ENCODE measurements at places on chromosomes 16 and 17.

- no peak for DNase-seq
These were observed 572.1 kb upstream of the PSMD7 start for GRCh38 chr16:73724503-73724902.

DNA sequence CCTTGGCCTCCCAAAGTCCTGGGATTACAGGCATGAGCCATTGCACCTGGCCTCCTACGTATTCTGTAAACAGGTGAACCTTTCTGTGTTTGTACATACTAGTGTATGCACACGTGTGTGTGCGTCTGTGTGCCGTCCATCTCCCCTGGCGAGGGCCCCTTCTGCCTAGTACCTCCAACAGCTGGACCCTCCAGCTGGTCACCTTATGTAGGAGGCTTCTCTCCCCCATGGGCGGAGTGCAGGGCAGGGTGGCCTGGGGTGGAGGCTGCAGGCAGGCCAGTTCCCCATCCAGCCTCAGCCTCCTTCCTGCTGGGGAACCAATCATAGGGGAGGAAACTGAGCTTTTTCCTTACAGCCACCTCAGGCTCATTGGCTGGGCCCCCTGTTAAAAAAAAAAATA is 24.4 kb upstream of the DOC2B start:
- DNase-seq: no peak

- peak; percentile 81 for DNase-seq
These were observed 975 bp downstream of the SNX29 start for GRCh38 chr16:11977376-11978041.

DNA sequence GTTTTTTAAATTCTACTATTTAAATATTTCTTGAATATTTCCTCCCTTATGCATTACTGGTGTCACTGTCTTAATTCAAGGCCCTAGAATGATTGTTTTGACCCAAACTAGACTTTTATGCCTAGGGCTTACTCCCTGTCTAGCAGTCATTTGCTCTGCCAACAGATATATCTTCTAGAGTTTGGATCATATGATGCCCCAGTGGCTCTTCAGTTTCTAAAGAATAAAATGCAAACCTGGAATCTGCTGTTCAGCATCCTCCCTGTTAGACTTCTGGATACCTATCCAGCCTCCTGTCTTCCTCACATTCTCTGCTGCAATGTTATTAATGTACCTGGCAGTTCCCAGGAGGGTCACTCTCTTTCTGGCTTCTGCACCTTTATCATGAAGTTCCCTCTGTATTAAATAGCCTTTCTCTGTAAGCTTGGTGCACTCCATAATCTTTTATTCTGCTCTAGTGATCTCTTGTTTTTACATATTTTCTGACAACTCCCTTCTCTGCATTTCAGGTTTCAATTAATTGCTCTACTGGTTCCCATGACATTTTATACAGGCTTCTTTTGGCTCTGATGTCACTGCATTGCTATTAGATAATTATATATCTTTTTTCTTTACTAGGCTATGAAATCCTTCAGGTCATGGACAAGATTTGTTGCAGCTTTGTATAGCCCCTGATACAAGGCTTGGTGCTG is 15.7 kb downstream of the PHKB start:
- DNase-seq: no peak

GRCh38 chr16:75702242-75702641 is 981 bp upstream of the DUXB start:
- DNase-seq: peak; percentile 3

DNA sequence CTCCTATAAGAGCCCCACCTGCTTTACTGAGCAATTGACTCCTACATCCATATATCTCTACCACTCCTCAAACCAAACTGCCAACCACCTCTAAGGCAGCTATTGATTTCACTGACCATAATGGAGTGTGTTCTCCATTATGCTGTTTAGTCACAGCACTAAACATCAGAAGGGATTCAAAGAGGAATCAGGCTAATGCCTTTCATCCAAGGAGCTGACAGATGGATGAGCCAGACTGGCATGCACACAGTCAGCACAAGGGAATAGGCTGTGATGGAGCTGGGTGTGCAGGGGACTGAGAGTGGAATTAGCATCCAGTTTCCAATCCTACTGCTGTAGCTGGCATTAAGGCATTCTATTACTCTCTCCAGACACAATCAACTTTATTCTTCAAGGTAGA is 88.7 kb upstream of the CCL2 start:
- DNase-seq: no peak

- DNase-seq: no peak
These were observed 26.1 kb downstream of the IKZF3 start for GRCh38 chr17:39838057-39838456.

GRCh38 chr16:50012182-50012581 is 12.8 kb upstream of the CNEP1R1 start:
- DNase-seq: no peak

DNA sequence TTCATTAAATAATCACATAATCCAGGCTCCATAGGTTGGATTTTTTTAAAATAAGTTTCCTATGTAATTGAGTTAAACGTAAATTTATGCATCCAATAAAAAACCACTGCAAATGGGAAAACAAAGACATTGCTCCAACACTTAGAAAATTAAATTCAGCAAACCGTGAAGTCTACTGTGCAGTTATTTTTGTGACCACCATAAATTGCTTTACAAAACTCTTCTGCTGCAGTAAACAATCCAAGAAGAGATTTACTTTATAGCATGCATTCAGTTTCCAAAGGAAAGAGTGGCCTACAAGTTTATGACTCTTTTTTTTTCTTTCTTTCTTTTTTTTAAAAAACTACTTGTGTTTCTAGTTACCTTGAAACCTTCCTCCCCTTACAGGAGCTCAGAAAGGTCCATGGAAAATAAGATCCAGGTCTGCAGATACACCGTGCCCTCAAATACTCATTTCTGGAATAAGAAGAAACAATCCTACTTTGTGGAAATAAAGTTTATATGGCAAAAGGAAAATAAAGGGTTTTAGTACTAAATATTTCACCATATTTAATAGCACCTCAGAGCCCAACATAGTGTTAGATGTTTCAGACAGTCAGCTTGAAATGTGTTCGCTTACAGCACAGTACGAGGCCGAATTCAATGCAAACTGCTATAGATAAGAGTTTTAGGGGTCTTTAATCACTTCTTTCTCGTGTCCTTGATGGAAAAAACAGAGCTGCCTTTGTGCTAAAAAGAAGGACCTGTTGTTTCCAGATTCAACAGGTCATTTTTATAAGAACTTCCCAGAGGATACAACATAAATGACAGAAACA is 3.2 kb downstream of the HS3ST3A1 start:
- DNase-seq: no peak

Measured in fibroblast of upper back skin (primary cell).